ENCODE measurements at places on chromosomes 1 and 21. TPM values are rescaled to one million over a fixed set of nuclear protein-coding genes. Genes with fewer than 3 reads are reported as not detected.

- peak; percentile 58 for DNase-seq
Observed at GRCh38 chr1:230382001-230382491, 44.1 kb downstream of the PGBD5 start.

DNA sequence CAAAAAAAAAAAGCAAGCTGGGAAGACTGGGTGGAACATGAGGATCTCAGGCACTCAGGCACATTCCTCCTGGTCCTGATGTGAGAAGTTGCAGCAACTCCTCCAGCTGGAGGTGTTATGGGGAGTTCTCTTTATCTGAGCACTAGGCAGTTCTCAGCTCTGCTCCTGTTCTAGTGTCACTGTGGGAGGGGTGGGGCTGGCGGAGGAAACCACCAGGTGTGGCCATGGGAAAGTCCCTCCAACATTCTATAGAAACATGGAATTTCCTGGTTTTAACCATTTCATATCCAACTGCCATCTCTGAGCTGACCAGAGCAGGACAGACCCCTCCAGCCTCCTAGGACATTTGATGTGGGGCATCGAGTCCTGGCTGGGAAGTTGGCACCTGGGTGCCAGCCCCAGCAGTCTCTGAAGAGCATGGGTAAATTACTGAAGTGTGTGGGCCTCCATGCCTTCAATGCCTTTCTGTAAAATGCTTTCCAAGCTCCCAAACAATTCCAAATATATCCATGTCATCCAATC is 804 bp upstream of the IKBKE start:
- DNase-seq = no peak

DNA sequence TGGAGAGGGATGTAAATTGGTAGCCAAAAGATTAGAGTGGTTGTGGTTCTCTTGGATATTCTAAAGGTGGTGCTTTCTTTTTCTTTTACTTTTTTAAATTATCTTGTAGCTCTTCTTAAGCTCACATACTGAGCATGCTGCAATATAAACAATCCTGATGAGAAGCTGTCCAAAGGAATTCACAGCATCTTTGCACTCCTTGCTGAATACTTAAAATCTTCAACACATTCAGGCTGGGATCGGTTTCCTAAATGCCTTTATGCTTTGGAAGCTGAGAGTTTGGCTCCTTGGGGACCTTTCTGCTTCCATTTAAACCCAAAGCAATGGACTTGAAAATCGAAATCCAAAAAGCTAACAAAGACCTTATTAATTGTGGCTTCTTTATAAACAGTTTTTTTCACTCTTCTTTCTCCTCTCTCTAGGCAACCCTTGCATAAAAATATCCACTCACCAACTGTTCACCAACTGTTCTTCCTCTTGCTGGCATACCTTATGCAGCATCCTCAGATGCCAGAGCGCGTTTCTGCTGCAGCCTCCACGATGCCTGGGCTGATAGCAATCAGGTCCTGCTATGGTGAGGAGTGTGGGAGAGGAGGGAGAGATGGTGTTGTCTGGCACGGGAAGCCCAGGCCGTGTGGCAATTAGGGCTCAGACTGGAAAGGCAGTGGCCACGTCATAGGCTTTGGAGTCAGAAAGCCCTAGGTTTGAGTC is 535.8 kb upstream of the DAB1 start:
- no peak for DNase-seq

- no peak for DNase-seq
Observed at GRCh38 chr1:159647616-159648015, 60.0 kb downstream of the APCS start.

- DNase-seq = no peak
Observed at GRCh38 chr1:190476321-190476720, 1.3 kb downstream of the BRINP3 start.

GRCh38 chr1:28329395-28330153 is 734 bp downstream of the MED18 start:
- peak; percentile 53 for DNase-seq

GRCh38 chr1:241574154-241574553 is 42.0 kb downstream of the KMO start:
- no peak for DNase-seq

- no peak for DNase-seq
Observed at GRCh38 chr1:181986907-181987305, 74.6 kb downstream of the ZNF648 start.

DNA sequence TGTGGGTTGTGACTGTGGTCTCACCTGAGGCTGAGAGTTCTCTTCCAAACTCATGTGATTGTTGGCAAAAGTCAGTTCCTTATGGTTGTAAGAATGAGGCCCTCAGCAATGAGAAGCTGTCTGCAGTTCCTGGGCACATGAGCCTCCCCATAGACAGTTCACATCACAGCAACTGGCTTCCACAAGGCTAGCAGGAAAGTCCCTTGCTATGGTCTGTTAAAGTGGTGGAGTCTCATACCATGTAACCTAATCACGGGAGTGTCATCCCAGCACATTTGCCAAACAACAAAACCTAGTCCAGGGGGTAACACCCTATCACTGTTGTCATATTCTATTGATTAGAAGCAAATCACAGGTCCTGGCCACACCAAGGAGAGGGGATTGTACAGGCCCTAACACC is 163.8 kb downstream of the BACH1 start:
- no peak for DNase-seq

GRCh38 chr21:28992526-28993292 is at the start of gene LTN1:
Gene LTN1, minus strand, starts transcription at chr21:28992877. Its CDS starts 72 bp downstream, at chr21:28992805.
- peak; percentile 99 for DNase-seq

GRCh38 chr1:64856553-64856952 is 109.8 kb downstream of the JAK1 start:
- DNase-seq = no peak

DNA sequence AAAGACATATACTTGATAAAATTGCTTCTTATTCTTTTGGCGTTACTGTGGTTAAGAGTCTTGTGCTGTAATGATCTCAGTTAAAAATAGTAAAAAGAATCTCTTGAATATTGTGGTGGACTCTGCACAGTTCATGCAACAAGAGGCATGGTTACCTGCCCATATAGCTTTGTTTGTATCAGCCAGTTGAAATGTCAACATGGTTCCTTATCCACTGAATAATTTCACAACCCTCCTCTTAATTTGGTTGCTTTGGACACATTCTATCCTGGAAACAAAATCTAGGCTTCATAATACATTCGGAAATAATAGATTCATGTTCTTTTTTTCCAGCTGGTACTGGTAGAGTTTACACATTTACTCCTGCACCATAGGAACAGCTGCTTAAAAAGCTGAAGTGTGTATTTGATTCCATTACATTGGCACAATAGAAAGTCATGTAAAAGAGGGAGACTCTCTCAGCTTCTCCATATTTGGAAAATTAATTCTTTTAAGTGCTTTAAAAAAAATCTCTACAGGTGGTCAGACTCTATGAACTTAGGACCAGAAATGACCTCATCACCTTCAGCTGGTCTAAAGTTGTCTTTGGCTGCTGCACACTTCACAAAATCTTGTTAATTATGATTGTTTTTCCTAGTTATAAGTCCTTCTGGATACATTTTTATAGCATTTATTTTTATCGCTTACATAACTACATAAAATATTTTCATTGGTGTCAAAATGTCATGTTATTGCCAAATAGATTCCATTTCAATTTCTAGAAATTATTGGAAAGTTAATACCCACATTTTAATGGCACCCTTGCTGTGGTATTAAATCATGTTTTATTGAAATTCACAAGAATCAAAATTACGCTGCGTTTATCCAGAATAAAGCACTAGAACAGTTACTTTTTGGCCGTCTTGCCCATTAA is 100.2 kb downstream of the LTN1 start:
- DNase-seq = no peak

DNA sequence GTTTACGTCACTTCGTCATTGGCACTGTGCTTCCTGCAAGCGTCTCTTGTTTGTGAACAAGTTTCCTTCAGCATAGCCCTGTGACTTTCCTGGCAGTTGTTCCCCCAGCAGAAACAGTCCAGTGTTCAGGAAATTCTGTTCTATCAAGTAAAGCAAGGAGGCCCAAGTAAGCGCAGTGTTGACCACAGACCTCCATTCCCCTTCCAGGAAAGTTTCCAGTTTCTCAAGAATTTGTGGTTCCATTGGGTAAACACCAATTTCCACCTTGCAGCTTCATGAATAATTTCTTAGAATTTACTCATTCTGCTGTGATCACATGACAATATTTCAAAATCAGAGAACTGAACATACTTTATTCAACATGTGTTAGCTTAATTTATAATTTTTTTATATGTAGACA is 88.5 kb upstream of the ETV3 start:
- no peak for DNase-seq

DNA sequence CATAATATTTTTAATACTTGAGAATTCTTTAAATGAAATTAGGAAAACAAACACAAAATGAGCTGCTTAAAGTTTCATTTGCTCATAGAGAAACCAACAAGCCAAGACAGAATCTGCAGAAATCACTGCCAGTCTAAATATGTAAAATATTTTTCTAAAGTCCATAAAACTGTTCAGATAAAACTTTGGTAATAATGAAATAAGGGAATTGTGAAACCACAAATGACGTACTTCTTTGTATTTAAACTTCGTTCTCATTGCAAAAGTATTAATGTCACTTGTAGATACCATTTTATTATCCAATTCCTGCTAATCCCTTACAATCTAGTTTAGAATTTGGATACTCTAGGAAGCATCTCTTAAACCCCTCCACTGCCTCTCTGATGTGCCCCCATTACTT is 234.5 kb upstream of the NEGR1 start:
- DNase-seq = no peak

GRCh38 chr1:9823693-9823942 is 147 bp downstream of the CLSTN1 start:
- DNase-seq = no peak

DNA sequence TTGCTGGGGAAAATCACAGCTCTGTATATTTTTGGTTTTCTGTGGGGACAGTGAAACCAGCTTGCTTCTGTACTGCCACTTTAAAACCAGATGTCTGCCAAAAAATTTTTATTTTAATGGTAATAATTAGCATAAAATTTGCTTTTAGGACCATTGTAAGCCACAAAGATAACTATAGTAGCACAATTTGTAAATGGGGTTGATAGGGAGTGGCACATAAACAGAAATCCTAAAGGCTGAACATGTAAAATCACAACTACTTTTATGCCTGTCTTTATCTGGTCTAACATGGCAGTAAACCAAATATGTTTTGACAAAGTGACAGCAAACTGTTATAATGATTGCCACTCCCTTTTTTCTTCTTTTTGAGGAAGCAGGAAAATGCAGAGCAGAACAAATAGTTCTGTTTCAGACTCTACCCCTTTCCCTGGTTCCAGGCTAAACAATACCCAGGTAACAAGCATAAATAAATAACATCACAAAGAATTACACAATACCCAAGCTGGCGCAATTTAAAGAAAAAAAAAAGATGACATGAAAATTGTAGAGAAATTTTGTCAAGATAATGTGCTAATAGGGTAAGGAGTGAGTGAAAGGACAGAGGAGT is 24.0 kb upstream of the CCDC181 start:
- DNase-seq = no peak

DNA sequence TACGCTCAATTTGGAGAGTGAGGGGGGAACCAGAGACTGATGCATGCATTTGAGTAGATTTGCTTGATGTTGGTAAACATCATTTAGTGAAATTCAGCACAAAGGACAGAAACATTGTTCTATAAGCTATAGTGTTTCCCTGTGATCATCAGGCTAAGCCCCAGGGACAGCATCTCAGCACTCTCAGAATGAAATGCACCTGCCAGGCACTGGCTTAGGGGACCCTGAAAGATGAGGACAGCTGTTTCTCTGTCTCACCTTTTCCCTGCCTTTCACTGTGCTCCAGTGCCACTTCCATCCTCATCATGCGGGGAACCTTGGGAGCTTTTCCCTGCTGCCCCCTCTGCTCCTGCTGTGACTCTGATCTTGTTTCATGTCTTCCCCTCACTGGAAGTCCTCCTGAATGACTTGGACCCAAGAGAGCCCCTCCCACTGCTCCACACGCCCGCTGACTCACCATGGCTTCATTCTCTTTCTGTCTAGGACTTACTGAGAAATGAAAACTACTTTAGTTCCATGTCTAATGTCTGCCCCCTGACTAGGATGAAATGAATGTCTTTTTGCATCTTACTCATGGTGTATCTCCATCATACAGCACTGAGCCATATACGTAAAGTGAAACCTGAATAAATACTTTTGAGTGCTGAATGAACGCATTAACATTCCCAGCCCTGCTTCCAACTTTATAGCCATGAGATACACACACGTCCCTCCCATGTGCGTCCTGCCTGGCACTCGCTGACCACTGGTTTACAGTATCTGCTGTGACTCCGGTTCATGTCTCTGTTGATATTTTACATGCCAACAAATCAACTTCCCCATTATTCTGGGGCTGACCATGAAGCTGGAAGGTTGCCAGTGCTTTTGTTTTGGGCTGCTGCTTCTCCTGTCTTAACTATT is 182.0 kb downstream of the PCP4 start:
- DNase-seq = no peak

DNA sequence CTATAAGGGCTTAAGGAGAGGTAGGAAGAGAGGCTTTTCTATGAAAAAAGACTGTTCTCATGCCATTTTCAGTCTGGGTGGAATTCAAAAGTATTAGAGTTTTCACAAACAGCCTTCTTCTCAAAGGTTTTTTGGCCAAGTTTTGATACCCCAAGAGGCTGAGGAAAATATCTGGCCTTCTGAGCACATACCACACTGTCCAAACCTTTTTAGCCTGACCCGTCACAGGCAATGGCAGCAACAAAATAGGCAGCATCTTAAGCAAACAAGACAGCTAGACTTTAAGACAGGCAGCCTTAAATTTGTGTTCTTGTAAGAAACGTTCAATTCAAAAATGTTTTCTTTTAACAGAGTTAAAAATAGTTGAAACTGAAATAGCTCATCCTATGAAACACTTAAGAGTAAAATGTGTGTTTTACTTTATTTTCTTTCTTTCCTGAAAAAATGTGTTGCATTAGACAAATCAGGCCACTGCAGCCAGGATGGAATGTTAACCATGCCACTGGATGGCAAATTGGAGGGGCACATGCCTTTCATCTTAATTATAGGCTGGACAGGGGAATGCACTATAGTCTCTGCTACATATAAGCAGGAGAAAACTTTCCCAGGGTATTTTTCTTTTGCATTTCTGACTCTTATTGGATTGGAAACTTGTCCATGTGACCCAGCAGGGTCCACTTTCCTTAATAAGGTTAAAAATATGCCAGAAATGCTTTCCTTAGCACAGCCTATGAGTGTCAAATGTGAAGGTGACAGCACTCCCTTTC is 315.0 kb downstream of the TGFB2 start:
- no peak for DNase-seq

DNA sequence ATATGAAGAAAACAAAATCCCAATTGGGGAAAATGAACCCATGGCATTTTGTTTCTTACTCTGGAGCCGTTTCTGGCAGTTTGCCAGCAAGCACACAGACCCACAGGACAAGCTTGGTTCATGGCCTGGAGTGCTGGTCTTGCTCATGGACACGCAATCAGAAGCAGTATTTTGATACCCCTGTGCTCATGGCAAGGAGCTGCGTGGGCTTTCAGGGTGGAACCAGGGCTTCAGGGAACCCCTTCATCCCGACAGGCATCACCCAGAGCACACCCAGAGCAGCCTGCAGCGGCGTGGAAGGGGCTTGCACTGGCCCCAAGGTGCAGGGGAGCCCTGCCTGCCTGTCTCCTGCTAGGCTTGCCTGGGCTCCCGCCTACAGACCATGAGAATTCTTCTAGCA is 45.4 kb upstream of the PCBP3 start:
- no peak for DNase-seq

The CR2 gene
- 1.8 TPM for total RNA-seq

The BCAS2 gene
- 72.1 TPM for total RNA-seq

The CHRM3 gene
- 4.2 TPM for total RNA-seq

The KLHDC9 gene
- total RNA-seq = 7.0 TPM

The TMEM125 gene
- 19.6 TPM for total RNA-seq

The TFAP2E gene
- total RNA-seq = 0.70 TPM

The ASTN1 gene
- total RNA-seq = 0.94 TPM

The ANGEL2 gene
- total RNA-seq = 42.4 TPM

The C1orf50 gene
- total RNA-seq = 6.1 TPM

The S100A10 gene
- total RNA-seq = 160 TPM

The SLC9C2 gene
- not detected for total RNA-seq
